NCI-H2029 treated with DMSO at 0.1 percent for 48 hours (cell line): ENCODE measurements at places on chromosomes 13 and 19.
A peak's percentile ranks its signal among the peaks of the same experiment; 100 is the strongest.

- peak; percentile 93 for DNase-seq
Observed at GRCh38 chr19:3710265-3710812, 2.2 kb downstream of the TJP3 start.

GRCh38 chr13:112910616-112911280 lies 58.3 kb upstream of the MCF2L start:
- DNase-seq = no peak

DNA sequence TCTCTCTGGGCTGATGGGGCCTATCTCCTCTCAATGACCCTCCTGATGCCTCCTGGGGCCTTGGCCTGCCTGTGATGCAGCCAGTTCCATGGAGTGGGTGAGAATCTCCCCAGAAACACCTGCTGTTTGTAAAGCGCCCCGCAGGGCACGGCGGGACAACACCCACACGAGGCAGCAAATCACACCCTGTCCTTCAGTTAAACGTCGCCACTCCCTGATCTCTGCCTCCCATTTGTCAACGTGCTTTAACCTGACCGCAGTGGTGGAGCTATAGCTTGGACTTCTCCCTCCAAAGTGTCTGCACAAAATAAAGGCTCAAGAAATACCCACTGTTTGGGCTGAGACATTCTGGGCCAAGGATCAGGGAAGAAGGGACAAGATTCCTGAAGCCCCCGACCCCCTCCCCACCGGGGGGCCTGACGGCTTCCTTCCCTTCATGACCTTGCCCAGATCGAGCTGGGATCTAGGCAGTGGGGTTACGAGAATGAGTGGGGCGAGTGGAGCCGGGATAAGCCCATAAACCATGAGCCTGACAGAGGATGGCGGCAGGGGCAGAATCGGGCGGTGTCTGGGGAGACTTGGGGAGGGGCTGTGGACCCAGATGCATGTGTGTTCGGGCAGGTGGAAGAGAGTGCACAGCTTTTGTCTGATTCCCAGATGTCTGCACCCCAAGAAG lies 8.0 kb downstream of the MYDGF start:
- DNase-seq = no peak

DNA sequence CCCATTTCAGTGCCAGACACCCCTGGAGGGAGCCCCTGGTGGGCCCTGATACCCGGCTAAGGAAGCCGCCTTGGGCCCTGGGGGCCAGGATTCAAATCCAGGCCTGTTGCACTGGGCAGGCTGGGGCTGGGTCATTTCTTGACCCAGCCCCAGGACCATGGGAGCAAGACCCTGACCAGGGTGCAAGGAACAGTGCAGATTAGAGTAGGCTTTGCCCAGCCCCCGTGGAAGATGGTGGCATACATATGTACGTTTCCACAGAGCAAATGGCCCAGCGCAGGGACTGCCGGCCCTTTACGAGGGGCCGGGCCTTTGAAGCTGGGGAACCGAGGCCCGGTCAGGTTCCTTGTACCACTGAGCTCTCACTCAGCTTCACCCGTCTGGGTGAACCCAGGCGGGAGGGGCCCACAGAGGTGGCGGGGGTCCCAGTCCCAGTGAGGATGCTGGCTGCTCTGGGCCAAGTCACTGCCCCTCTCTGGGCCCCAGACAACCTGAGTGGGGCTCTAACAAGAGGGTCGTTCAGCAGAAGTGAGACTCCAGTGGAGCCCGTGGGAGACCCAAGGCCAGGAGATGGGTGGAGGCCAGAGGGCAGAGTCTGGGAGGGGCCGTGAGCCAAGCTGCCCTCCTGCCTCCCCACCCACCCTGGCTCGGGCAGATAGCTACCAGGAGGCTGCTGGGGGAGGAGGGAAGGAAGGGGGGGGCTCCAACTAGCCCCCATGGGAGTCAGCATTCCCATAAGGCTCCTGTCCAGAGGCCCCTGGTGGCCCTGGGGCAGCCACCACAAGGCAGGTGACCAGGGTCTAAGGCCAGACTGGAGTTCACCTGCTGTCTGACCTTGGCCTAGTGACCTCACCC lies 2.7 kb downstream of the MKNK2 start:
- DNase-seq = no peak

- no peak for DNase-seq
Observed at GRCh38 chr13:46058268-46058667, 5.7 kb upstream of the ZC3H13 start.

GRCh38 chr13:73055813-73056564 lies 2.8 kb upstream of the KLF5 start:
- DNase-seq = no peak

- no peak for DNase-seq
Observed at GRCh38 chr13:41241626-41242025, 21.8 kb downstream of the MTRF1 start.

- DNase-seq = no peak
Observed at GRCh38 chr19:6693056-6693471, 23.1 kb upstream of the TNFSF14 start.

GRCh38 chr13:95479731-95480130 lies 72.8 kb upstream of the CLDN10 start:
- no peak for DNase-seq

DNA sequence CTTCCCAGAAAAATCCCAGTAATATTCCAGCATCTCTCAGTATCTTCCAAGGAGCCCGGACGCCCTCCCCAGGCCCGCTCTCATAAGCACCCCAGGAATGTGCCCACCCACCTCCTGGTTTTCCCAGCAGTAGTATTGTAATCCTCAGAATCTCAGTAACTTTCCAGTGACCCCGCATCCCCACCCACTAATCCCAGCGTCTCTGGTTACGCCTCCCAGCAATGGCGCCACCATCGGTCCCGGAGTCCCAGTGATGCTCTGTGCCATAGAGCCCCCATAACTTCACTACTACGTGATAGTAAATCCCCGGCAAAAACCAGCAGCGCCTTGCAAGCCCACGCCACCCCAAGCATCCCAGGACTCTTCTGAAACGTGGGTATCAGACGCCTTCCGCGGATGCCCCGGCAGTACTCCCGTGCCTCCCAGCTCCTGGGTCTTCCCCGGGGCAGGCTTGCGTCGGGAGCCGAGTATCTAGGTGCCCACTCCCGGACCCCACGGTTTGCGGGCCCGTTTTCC lies 928 bp upstream of the PNPLA6 start:
- no peak for DNase-seq

DNA sequence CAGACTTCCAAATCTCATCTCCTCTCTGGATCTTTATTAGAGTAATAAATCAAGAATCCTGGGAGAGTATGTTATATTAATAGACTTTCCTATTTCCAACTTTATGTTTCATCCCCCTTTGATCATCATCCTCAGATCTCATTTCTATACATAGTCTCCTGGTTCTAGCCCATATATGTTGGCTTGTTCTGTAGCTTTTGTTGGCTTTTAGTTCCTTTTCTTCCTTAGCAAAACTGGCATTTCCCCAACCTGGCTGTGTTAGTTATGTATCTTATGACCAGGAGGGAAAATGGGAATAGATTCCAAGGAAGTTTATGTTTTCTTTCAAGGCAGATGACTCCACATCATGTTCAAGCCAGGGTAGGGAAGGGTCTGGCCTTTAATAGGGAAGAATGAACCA lies 2464.5 kb downstream of the PCDH9 start:
- no peak for DNase-seq

- no peak for DNase-seq
Observed at GRCh38 chr19:21789466-21790085, 22.2 kb upstream of the ZNF100 start.

GRCh38 chr19:33551676-33552075 lies 30.1 kb upstream of the PEPD start:
- no peak for DNase-seq

DNA sequence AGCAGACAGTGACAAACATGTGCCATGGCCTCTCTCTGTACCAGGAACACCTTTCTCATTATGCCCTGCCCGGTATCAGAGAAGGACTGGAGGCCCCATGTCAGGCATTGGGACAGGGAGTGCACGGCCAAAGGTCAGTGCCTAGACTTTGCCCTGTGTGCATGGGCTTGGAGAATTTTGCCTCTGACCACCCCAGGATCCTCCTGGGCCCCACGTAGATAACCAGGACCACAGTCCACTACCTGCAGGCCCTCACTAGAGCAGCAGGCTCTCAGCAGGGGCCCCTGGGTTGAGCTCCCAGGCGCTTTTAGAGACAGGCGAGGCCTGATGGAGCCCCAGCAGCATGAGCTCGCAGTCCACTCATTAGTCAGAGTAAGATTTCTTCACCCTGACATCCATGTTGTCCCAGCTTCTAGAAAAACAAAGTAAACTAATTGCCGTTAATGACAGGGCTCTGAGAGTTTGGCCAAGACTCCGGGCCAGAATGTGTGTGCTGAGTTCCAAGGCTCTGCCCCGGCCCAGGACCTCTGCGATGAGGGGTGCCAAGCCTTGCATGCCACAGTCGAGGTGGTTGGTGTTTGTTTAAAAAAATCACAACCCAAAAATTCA lies 42.7 kb downstream of the CAPN12 start:
- no peak for DNase-seq
